ENCODE measurements at places on chromosomes 6 and 20.
A peak's percentile ranks its signal among the peaks of the same experiment; 100 is the strongest.

- no peak for ATAC-seq
Observed at GRCh38 chr20:31883829-31884228, 13.4 kb downstream of the TTLL9 start.

DNA sequence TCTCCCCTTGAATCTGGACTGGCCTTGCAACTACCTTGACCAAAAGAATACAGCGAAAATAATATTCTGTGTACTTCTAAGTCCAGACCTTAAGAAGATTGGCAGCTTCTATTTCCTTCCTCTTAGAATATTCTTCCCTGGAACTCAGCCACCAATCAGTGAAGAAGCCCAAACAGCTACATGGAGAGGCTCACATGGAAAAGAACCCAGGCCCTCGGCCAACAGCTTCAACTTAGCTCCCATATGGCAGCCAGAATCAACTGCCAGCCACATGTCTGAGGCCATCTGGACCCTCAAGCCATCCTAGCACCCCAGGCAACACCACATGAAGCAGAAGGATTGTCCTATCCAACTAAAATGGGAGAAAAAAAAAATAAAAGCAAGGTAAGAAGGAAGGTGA, 178.8 kb downstream of the IBTK start:
- no peak for ATAC-seq

DNA sequence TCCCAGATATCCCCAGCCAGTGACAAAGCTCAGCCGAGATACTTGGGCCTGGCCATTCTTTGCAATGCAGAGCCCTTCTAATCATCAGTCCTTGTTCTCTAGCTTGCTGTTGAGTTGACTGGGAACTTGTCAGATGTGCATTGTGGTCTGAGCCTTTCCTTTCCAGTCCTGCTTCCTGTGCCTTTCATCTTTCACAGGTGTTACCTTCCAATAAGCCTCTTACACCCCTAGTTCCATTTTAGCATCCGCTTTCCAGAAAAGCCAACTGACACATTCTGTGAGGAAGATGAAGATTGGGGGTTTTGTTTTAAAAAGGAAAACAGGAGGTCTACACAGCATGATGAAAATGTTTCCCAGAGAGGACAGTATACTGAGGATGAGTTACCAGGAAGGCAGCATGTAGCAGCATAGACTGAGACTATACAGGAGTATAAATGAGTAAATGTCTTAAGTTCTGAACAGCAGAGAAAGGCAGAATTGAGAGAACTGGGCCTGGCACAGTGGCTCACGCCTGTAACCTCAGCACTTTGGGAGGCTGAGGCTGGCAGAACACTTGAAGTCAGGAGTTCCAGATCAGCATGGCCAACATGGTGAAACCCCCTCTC, 5.6 kb upstream of the CEP85L start:
- ATAC-seq, result no peak

GRCh38 chr20:32958574-32958973, 45.7 kb downstream of the SUN5 start:
- ATAC-seq, result no peak

GRCh38 chr20:59078231-59078630, 35.6 kb upstream of the PRELID3B start:
- ATAC-seq, result no peak

- ATAC-seq, result peak; percentile 65
Observed at GRCh38 chr6:113385020-113385431, 472.1 kb upstream of the MARCKS start.

GRCh38 chr6:56663344-56663743, 20.7 kb upstream of the DST start:
- no peak for ATAC-seq

DNA sequence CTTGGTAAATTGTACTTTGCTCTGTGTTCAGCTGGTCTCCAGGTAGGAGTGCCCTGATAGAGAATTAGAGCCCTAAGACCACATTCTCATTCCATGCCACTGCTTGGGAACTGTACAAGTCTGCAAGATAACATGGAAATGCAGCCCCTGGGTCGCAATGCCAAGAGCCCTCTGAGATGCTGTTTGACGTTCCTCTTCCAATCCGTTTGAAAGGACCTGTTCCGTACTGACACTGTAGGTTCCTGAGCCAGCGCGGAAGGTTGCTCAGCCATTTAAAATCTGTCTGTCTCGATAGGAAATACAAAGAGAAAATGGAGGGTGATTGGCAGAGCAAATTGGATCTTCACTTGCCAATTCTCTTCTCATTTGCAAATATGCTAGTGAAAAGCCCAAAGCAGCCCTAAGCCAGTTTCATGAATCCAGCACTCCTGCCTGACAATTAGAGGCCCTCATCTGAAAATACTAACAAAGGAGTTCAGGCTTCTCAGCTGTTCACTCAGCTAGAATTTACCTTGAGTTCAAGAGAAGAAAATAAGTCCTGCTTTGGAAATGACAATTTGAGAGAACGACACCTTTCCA, 100.6 kb upstream of the AFDN start:
- no peak for ATAC-seq

GRCh38 chr6:99709062-99709461, 102.4 kb downstream of the PRDM13 start:
- ATAC-seq, result no peak

GRCh38 chr6:119483908-119484307, 134.3 kb upstream of the MAN1A1 start:
- ATAC-seq, result no peak

GRCh38 chr6:143993965-143994646, 14.0 kb downstream of the PLAGL1 start:
- no peak for ATAC-seq

DNA sequence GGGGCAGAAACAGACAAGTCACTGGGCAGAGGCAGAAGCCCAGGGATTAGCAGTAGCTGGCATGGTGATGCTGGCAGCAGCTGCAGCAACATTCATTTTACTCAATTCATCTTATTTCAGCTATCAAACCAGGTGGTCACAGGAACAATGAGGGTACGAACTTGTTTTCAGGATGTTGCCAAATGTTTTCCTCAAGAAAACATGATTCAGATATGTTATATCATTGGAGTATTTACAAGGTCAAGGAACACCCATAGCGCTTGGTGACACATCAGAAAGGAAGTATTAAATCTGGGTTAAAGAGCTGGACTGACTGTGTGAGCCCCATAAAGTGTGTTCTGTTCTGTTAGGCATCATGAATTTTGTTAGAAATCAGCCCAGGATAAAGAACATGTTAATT, 456.9 kb upstream of the ID4 start:
- ATAC-seq, result no peak

Measured in SK-N-SH treated with all-trans-retinoic acid at 6 μM for 48 hours (cell line).